Activated CD4-positive, alpha-beta T cell treated with anti-CD3 and anti-CD28 coated beads, Interleukin-2, amount 10 ng/mL, durations not matched to agents 7 days and 5 days (primary cell): ENCODE measurements at places on chromosomes 7 and 10. TPM values are rescaled to one million over a fixed set of nuclear protein-coding genes. Genes with fewer than 3 reads are reported as not detected.

DNA sequence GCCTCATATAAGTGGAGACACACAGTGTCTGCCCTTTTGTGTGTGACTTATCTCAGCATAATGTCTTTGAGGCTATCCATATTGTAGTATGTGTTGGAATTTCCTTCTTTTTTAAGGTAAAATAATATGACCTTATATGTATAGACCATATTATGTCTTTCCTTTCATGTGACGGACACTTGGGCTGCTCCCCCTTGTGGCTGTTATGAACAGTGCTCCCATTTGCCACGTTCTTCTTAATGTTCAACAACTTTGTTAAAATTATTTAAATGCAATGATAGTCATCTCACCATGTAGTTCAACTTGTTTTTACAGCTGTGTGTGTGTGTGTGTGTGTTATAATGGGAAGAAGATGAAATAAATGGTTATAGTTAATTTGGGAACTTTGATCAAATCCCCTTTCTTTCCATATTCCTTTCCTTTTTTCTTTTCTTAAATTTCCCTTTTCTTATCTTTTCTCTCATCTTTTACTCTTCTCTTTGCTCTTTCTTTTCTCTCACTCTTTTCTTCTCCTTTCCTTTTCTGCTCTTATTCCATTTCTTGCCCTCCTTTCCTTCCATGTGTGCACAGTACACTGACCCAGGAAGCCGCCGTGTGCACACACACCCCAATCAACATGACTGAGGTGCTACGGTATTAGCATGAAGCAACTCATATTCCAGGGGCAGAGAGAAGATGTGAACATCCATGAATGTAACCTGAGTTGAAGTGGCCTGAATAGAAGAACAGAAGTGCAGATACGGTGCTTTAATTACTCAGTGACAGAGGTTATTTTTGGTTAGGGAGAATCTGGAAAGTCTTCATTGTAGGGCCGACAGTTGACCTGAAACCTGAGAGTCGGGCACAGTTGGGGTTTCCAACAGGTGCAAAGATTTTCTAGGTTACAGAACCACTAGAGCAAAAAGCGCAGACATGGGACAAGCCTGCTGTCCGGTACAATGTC is 596.6 kb downstream of the SDK1 start:
- no peaks in the 10 kb centered on the region for H3K36me3 ChIP-seq
- H3K27me3 ChIP-seq, result peaks cover 7% of the 10 kb centered on the region
- DNase-seq, result peak; percentile 54
- H3K4me3 ChIP-seq, result no peak overlapping the region

The ACTL6B gene
- not detected for total RNA-seq

DNA sequence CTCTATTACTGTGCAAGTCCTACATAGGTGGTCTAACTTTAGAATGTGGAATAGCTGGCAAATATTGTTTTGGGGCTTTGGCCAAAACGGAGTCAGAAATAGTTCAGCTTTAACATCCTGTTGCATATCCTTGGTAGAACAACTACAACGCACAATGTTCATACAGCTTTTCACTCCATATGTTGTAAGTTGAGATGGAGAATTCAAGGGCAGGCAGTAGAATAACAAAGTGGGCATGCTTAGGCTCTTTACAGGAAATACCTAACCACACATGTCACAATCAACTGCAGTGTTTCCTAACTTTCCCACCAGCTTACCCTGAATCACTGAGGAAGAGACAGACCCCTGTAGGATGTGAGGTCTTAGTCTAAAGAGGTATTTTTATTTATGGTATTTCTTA is 122.3 kb downstream of the PPP1R3A start:
- H3K27me3 ChIP-seq, result no peaks in the 10 kb centered on the region
- H3K27ac ChIP-seq, result no peak overlapping the region

DNA sequence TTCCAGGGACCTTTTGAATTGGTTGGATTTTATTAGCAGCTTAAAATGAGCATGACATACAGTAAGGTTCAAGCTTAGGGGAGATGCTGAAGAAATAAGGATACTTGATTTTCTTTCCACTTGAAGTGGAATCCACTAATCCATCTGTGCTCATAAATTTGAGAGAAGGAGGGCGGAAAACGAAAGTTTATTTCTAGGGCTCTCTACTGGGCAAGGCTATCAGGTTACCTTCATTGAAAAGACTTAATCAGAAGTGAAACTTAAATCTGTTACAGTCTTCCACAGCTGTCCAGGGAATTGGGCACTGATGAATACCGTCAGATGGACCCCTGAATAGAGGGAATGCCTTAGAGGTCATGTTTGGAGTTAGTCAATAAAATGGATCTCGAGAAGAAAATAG is 21.8 kb downstream of the AUTS2 start:
- H3K36me3 ChIP-seq, result no peaks in the 10 kb centered on the region
- H3K27ac ChIP-seq, result no peak overlapping the region
- H3K4me1 ChIP-seq, result no peaks in the 10 kb centered on the region
- H3K27me3 ChIP-seq, result peaks cover 4% of the 10 kb centered on the region
- DNase-seq, result no peak

The SLC18A3 gene
- total RNA-seq, result not detected

DNA sequence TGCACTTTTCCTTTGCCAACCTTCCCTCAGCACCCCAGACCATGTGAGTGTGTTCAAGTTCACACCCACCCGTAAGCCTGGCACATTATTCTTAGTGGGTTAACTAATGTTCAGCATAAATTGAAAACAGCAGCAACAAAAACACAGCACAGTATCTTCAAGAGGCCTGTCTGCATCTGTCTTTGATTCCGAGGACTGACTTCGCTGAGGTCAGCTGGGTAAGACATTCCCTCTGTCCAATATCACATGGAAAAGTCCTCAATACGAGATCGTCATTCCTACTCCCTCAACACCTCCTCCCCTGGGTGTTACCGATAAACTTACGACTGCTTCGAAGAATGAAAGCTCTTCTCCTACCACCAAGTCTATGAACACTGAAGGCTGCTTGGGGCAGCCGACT is 218.8 kb downstream of the SFMBT2 start:
- peak overlapping the region; percentile 99 for H3K27ac ChIP-seq
- H3K4me1 ChIP-seq, result peaks cover 68% of the 10 kb centered on the region
- no peaks in the 10 kb centered on the region for H3K27me3 ChIP-seq
- H3K36me3 ChIP-seq, result peaks cover 86% of the 10 kb centered on the region

GRCh38 chr10:79319115-79319771 is 28.0 kb upstream of the PPIF start:
- no peak for DNase-seq
- H3K4me1 ChIP-seq, result peaks cover 89% of the 10 kb centered on the region

- H3K27me3 ChIP-seq, result no peaks in the 10 kb centered on the region
- H3K27ac ChIP-seq, result peak overlapping the region; percentile 37
- peaks cover 23% of the 10 kb centered on the region for H3K4me1 ChIP-seq
- peaks cover 6% of the 10 kb centered on the region for H3K36me3 ChIP-seq
- no peak for DNase-seq
- no peak overlapping the region for H3K4me3 ChIP-seq
Observed at GRCh38 chr10:70330671-70331070, 46.9 kb upstream of the NPFFR1 start.

DNA sequence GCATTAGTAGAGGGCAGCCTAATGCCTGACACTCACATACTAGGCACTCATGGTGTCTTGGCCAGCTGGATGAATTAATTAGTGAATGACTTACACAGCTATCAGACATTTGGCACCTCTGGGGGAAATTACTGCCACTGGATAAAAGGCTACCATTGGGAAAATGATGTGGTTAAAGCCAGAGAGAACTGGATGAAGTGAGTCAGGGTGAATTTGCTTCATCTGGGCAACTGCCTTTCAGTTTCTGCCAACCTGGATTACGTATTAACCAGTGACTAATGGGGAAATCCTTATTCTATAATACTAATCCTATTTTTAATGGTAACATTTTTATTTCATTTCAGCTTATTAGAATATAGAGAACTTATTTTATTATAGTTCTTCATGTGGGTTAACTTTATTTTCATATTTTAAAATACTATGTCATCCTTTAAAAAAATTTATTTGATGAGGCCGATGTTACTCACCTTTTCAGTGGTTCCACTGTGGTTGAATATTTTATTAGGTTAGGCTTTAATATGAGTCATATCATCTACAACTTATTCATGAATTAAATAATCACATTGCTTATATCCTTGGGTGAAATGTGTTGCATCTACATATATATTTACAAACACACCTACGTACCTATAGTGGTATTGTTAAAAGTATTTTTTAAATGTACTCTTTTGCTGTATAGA is 85.6 kb upstream of the CAPZA2 start:
- no peaks in the 10 kb centered on the region for H3K36me3 ChIP-seq

The C10orf143 gene
- 5.8 TPM for total RNA-seq

GRCh38 chr10:87658858-87659555 is 671 bp upstream of the PAPSS2 start:
- no peaks in the 10 kb centered on the region for H3K36me3 ChIP-seq
- peak overlapping the region; percentile 68 for H3K4me3 ChIP-seq
- no peak for DNase-seq
- no peak overlapping the region for H3K27ac ChIP-seq
- H3K27me3 ChIP-seq, result peaks cover 39% of the 10 kb centered on the region

The ARHGAP19 gene
- 58.5 TPM for total RNA-seq

The GNG11 gene
- not detected for total RNA-seq

DNA sequence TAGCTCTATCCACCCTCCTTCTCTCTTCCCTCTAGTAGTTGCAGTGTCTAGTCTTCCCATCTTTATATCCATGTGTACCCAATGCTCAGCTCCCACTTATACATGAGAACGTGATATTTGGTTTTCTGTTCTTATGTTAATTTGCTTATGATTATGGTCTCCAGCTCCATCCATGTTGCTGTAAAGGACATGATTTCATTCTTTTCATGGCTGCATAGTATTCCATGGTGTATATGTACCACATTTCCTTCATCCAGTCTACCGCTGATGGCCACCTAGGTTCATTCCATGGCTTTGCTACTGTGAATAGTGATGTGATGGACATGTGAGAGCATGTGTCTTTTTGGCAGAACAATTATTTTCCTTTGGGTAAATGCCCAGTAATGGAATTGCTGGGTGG is 6.5 kb downstream of the PRSS2 start:
- no peak overlapping the region for H3K27ac ChIP-seq
- no peak for DNase-seq
- H3K4me1 ChIP-seq, result peaks cover 14% of the 10 kb centered on the region
- H3K27me3 ChIP-seq, result no peaks in the 10 kb centered on the region
- H3K4me3 ChIP-seq, result no peak overlapping the region

DNA sequence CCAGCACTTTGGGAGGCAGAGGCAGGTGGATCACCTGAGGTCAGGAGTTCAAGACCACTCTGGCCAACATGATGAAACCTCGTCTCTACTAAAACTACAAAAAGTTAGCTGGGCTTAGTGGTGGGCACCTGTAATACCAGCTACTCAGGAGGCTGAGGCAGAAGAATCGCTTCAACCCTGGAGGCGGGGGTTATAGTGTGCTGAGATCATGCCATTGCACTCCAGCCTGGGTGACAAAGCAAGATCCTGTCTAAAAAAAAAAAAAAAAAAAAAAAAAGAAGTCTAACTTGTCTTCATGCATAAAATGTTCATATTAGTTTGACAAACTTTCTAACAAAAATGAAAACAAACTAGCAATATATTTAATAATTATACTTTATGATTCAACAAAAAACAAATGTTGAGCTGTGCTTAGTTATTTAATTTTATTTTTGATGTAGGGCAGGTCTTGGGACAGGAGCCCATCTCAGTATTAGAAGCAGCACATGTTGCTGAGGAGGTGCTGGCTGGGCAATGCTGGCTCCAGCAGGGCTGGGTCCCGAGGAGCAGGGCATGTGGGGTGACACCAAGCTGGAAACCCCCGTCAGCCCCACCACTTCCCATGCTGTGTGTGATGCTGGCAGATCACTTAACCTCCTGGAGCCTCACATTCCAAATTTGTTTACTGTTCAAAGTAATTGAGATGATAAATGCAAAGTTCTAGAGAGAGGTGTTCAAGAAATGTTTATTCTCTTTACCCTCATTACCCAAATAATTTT is 335.3 kb upstream of the KLF6 start:
- peaks cover 14% of the 10 kb centered on the region for H3K4me1 ChIP-seq
- DNase-seq, result no peak
- peaks cover 5% of the 10 kb centered on the region for H3K27me3 ChIP-seq
- peaks cover 10% of the 10 kb centered on the region for H3K36me3 ChIP-seq

GRCh38 chr7:66099551-66100407 is 14.9 kb upstream of the CRCP start:
- H3K27me3 ChIP-seq, result no peaks in the 10 kb centered on the region
- peak overlapping the region; percentile 80 for H3K4me3 ChIP-seq
- H3K27ac ChIP-seq, result peak overlapping the region; percentile 90

GRCh38 chr7:139118805-139119485 is 9.4 kb upstream of the ZC3HAV1 start:
- peaks cover 36% of the 10 kb centered on the region for H3K4me1 ChIP-seq
- H3K4me3 ChIP-seq, result peak overlapping the region; percentile 31
- DNase-seq, result no peak
- peaks cover 3% of the 10 kb centered on the region for H3K27me3 ChIP-seq
- no peaks in the 10 kb centered on the region for H3K36me3 ChIP-seq

The SHLD2 gene
- total RNA-seq, result 38.9 TPM

DNA sequence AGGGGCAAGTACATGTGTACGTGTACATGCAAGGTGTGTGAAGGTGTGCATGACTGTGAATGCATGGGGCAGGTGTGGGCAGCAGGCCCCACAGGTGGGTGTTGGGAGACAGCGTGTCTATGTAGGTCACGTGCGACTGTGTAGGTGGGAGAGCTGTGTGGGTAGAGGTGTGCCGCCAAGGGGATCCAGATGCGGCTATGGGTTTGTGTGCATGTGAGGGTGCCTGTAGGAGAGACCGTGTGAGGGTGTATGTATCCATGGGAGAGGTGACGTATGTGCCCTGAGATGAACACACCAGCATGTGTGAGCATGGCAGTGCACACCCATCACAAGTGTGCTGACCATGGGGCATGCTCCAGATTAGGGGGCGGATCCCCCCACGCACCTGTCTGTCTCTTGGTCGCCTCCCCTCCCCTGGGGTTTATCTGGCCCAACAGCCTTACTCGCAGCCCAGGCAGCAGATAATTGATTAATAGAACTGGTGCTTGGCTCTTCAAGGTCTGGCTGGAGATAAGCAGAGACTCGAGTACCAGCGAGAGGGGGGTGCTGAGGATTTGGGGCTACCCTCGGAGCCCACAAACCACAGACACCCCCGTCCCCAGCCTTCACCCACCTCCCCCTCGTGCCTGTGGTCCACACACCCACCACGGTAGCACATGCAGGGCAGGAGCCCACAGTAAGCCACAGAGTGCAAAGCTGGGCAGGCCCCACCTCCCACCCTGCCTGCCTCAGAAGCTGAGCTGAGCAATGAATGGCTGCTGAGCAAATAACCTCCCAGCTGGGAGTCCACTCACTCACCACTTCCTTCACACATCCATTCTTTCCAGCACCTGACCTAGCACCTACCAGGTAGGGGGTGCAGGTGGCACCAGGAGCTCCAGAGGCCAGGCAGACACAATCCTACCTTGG is 41.4 kb upstream of the ZMIZ1 start:
- H3K4me3 ChIP-seq, result no peak overlapping the region
- H3K27me3 ChIP-seq, result peaks cover 4% of the 10 kb centered on the region
- DNase-seq, result no peak

- H3K27ac ChIP-seq, result no peak overlapping the region
- H3K36me3 ChIP-seq, result no peaks in the 10 kb centered on the region
- no peaks in the 10 kb centered on the region for H3K4me1 ChIP-seq
- no peaks in the 10 kb centered on the region for H3K27me3 ChIP-seq
- no peak for DNase-seq
Observed at GRCh38 chr10:109166935-109167334, 756.4 kb downstream of the XPNPEP1 start.
